Fibroblast of lung (primary cell): ENCODE measurements at places on chromosomes 3 and 15. TPM values are rescaled to one million over a fixed set of nuclear protein-coding genes. Genes with fewer than 3 reads are reported as not detected.

The WDR53 gene
- 8.3 and 9.0 TPM in 2 replicates for total RNA-seq

GRCh38 chr3:61439122-61439458 lies 122.3 kb upstream of the PTPRG start:
- DNase-seq, result no peak

DNA sequence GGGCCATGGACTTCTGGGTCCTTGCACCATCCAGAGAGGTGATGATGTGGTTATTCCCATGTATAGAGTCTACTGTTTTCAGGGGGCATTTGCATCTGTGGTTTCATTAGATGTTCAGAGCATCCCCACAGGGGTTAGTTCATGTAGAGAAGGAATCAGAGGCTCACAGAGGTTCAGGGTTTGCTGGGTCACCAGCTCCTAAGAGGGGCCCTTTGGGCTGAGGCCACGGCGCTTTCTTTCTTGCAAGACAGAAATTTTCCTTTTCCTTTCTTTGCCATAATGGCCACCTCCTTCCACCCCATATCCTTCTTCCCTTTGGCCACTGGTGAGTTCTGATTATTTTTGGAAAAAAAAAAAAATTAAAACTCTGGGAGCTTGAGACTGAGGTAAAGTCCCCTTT lies 62.3 kb downstream of the APBA2 start:
- DNase-seq, result no peak

DNA sequence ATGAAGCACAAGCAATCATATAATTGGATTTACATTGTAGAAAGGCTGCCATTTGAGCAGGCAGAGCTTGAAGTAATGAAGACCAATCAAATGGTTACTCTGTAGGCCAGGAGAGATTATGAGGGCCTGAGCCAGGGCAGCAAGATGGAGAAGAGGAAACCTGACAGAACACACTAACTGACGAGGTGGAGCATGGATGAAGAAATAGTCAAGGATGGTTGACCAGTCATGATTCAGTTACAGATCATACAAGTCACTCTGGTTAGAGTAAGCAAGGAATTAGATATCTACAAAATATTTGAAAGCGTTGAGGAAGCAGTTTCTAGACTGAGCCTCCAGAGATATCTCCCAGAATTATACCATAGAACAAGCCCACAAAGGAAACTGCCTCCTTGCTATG lies 101.8 kb upstream of the THSD4 start:
- no peak for DNase-seq

DNA sequence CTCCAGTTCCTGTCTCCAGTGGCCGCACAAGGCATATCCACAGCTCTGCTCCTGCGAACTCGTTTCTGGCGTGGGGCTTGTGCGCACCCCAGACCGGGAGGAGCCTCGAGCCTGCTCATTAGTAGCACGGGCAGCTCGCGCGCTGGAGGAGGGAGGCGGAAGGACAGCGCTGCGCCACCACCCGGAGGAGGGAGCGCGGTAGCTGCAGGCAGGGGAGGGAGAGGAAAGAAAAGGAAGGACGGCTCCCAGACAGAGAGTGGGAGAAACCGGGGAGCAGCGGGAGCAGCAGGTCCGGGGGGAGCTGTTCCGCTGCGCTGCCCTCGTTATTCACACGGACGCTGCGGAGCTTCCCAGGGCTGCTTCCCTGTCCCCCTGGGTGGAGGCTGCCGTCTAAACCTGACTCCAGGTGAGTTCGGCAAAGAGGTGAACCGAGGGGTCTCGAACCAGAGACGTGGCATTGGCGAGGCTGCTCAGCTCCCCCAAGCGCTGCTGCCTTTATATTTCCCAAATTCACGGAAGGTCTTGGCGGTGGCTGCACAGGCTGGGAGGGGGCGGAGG lies 121.3 kb upstream of the ZNF717 start:
- DNase-seq, result peak; percentile 57

DNA sequence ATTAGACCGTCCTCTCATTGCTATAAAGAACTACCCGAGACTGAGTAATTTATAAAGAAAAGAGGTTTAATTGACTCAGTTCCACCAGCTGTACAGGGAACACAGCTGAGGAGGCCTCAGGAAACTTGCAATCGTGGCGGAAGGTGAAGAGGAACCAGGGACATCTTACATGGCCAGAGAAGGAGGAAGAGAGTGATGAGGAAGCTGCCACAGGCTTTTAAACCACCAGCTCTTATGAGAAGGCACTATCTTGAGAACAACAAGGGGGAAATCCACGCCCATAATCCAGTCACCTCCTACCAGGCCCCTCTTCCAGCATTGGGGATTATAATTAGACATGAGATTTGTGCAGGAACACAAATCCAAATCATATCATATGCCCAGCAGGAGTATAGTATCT lies 138.5 kb downstream of the ALCAM start:
- no peak for DNase-seq

DNA sequence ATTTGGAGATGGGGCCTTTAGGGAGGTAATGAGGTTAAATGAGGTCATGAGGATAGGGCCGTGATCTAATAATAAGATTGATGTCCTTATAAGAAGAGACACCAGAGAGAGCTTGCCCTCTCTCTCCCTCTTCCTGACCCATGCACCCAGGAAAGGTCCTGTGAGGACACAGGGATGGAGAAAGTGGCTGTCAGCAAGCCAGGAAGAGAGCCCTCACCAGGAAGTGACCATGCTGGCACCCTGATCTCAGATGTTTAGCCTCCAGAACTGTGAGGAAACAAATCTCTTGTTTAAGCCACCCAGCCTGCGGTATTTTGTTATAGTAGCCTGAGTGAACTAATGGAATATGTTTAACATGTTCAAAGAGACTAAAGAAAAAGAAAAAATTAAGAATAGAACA lies 15.3 kb upstream of the GNB5 start:
- no peak for DNase-seq

GRCh38 chr3:127791221-127791913 lies 30.9 kb downstream of the MGLL start:
- DNase-seq, result peak; percentile 81

GRCh38 chr15:90394074-90394473 lies 6.0 kb downstream of the IQGAP1 start:
- no peak for DNase-seq

GRCh38 chr15:94576889-94577533 lies 345.6 kb downstream of the MCTP2 start:
- DNase-seq, result peak; percentile 5

DNA sequence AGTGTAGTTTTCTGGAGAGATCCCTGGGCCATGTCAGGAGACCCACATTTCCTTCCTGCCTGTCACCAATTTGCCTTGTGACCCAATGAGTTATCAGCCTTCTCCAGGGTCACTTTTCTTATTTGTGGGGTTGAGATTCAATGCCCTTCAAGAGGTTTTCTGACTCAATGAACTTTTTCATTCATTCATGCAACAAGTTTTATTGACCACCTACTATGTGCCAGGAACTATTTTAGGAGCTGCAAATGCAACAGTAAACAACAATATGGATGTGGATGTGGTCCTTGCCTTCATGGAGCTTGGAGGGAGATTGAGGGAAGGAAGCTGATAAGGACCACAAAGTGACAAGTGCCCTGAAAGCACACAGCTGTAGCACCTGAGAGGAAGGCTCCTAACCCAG lies 142.8 kb downstream of the OPA1 start:
- DNase-seq, result no peak

- no peak for DNase-seq
These were observed 24.4 kb downstream of the MAP1A start for GRCh38 chr15:43541785-43542184.

DNA sequence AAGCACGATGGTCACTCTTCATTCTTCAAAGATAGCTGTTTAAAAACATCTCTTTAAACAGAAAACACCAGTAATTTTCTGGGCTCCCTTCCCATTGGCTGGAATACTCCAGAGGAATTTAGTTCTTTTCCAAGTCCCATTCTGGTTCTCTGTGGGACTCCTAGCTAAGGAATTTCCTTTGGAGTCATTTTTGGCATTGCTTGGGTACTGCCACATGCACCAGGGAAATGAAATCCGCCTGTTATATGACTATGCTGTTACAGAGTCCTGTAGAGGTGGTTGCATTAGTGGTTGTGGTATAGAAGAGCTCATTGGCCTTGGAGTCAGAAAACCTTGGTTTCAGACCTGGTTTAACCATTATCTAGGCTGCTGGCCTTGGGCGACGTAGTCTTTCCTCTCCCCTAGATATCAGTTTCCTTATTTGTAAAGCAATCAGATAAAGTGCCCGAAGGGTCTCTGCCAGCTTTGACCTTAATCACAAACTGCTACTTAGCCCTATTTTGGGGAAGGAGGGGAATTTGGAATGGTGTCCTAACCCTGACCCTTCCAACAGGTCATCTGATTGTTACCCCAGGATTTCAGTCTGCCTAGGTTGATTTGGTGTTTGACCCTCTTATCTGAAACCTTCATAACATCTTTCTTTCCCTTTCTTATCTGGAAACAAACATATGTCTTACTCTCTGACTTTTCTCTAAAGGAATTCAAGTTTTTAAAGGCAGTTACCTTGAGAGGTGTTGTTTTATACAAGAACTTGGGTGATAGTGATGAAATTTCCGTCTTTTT lies 13.4 kb downstream of the RTP1 start:
- peak; percentile 92 for DNase-seq

DNA sequence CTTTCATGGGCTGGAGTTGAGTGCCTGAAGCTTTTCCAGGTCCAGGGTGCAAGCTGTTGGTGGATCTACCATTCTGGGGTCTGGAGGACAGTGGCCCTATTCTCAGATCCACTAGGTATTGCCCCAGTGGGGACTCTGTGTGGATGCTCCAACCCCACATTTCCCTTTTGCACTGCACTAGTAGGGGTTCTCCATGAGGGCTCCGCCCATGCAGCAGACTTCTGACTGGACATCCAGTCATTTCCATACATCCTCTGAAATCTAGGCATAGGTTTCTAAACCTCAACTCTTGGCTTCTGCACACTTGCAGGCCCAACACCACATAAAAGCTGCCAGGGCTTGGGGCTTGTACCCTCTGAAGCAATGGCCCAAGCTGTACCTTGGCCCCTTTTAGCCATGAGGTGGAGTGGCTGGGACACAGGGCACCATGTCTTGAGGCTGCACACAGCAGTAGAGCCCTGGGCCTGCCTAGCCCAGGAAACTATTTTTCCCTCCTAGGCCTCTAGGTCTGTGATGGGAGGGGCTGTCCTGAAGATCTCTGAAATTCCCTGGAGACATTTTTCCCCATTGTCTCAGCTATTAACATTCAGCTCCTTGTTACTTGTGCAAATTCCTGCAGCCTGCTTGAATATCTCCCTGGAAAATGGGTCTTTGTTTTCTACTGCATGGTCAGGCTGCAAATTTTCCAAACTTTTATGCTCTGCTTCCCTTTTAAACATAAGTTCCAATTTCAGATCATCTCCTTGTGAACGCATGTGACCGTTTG lies 6.0 kb upstream of the HACD2 start:
- no peak for DNase-seq

DNA sequence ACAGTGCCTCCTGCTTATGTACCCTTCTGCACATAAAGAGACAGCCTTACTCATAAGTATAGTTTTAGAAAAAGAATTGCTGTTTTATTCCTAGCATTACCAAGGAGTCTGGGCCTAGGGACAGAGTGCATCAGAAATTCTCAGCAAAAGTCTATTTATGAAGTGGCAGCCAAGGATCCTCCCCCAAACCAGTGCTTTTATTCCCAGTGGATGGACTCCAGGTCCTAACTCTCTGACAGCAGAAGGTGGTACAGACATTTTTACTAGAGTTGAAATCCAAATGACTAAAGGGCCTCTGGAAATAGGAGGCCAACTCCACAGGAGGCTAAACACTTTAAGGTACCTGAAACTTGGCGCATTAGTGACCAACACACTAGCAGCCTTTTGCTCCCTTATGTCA lies 407.2 kb upstream of the TPRG1 start:
- no peak for DNase-seq
